ENCODE measurements at places on chromosomes 16 and 17. TPM values are rescaled to one million over a fixed set of nuclear protein-coding genes. Genes with fewer than 3 reads are reported as not detected.

The KATNIP gene
- 18.8 TPM for total RNA-seq

The GNGT2 gene
- not detected for total RNA-seq

The PVALEF gene
- total RNA-seq, result not detected

The KRT34 gene
- total RNA-seq, result not detected

The TP53TG3 gene
- not detected for total RNA-seq

The TEDC2 gene
- total RNA-seq, result 0.34 TPM

The KIF2B gene
- total RNA-seq, result not detected

The SLC12A3 gene
- not detected for total RNA-seq

Measured in bronchial smooth muscle cell (primary cell).